Foreskin keratinocyte (primary cell): ENCODE measurements at places on chromosomes 3 and 15.
A peak's percentile ranks its signal among the peaks of the same experiment; 100 is the strongest.

- DNase-seq, result no peak
These were observed 90.4 kb downstream of the XXYLT1 start for GRCh38 chr3:195180490-195181112.

GRCh38 chr15:50137330-50137761 lies 18.3 kb upstream of the ATP8B4 start:
- DNase-seq, result peak; percentile 100

GRCh38 chr3:156233876-156234275 lies 113.5 kb downstream of the KCNAB1 start:
- peak; percentile 97 for DNase-seq

DNA sequence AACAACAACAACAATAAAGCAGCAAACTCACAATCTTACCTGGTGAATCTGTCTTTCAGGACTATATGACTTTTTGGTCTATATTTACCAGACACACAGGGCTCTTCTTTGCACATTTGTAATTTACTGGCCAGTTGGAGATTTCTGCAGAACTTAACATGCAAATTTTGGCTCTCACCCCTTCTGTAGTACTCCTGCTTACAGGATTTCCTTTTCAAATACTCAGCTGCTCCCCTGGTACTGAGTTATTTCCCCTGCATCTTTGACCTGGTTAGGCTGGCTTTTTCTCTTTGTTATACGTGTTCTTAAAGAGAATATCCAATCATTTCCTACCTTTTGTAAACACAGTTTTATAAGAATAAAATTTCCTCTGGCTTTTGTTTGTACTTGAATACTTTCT lies 228.0 kb downstream of the MBNL1 start:
- no peak for DNase-seq

DNA sequence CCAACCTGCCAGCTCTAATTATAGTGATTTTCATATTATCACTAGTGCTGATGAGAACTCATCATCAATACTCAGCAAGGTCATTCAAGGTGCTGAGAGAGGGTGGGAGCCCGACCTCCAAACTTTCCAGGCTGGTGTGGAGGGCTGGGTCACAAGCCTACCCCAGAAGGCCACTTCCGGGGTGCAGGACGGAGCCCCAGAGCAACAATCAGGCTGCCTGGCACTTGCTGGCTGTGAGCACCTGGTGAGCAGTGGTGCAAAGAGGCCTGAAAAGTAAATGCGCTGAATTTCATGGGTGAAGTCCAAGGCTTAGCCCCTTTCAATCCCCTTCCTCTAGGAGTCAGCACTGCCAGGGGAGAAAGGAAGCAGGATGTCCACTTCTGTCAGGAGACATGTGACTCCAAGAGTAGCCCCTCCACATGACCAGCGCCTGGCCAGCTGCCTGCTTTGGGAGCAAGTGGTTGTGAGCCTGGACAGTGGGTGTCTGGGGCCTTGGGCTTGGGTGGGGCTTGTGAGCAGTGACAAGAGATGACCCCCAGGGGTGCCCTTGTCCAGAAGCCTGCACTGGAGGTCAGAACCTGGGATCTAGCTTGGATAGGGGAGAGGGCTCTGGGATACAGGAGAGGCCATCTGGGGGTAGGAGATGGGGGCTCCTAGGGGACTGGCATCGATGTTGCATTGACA lies 165.0 kb upstream of the TLE3 start:
- no peak for DNase-seq

DNA sequence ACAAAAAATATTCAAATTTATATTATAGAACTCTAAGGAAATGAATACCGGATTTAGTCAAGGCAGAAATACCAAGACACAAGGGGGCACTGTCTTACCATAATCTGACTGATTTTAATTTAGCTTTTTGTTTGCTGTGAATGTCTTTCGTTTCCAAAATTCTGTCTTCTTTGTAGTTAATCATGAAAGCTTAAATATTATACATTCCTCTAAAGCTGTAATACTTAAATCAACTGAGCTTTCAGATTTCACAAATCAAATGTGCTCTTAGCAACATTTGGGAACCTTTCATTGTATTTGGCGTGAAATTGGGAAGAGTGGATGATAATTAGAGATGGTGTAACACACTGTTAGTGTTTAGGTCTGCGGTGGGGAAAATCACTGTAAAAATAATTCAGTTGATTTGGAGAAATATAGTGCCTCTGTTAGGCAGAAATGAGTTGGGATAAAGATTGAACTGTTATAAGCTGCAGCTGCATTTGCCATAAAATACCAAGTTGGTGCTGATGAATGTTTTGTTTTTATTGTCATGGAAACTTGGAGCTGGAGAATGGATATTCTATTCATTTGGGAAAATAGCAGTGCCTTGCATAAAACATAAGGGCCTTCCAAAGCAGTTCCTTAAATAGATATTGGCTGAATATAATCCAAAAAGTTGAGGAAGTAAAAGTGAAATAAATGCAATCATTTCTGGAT lies 228.2 kb downstream of the TCF12 start:
- DNase-seq, result no peak

GRCh38 chr3:17850448-17850847 lies 108.0 kb upstream of the TBC1D5 start:
- no peak for DNase-seq

DNA sequence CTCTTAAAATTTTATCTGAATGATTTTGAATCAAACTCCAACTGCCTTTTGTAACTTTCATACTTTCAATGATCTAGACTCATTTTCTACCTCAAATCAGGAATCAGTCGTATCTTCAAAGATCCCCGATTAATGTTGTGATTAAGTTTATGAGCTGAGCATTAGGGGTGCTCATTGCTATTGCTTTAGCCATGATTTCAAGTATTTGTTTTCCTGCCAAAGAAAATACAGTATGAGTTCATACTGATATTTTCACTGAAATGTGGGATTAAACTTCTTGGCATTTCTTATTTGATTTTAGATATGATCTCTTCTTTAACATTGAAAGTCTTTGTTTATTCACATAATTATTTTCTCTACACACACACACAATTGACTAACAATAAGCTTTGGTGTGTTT lies 785.6 kb downstream of the NTRK3 start:
- DNase-seq, result no peak

DNA sequence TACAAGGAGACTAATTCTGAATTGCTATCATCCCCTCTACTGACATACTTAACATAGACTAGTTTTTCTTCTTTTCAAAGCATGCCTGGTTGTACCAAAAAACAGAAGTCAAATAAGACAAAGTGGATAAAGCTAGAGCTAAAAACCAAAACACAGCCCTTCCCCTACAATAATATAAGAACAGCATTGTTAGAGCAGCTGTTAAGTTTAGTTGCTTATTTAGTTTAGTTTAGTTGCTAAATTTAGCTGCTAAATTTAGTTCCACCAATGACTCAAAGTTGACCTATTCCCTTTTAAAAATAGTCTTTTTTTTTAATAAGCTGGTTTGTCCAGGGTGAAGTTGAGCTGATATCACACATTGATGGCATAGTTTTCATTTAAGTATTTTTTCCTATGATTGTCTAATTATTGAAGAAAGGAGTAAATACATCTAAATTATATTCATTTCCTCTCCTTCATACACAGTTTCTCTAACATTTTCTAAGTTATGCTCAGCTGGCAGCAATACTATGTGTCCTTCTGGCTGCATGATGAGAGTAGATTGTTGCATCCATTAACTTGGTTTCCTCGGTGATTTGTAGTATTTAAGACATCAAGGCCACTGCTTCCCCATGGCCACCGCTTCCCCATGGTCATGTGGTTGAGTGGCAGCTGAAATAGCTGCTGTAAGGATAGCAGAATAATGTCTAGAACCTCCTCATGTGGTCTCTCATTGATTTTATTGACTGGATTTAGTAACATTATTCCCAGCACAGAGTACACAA lies 718.6 kb upstream of the NECTIN3 start:
- no peak for DNase-seq

GRCh38 chr15:48458876-48459275 lies 127.6 kb downstream of the DUT start:
- no peak for DNase-seq

DNA sequence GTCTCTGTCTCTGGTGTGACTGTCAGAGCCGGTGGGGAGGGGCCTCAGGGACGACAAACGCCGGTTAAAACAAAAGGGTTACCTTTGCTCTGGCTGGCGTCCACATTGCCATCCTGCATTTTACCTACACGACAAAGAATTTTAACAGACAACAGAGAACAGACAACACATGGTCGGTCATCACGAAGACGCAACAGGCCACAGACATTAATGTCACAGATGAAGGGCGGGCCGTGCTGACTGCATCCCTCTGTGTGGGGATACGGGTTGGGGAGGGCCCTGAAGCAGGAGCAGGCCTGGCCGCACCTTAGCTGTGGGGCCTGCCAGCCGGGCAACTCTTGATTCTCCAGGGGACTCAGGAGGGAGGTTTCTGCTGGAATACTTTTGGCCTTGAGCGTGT lies 58.2 kb upstream of the SEC13 start:
- no peak for DNase-seq

DNA sequence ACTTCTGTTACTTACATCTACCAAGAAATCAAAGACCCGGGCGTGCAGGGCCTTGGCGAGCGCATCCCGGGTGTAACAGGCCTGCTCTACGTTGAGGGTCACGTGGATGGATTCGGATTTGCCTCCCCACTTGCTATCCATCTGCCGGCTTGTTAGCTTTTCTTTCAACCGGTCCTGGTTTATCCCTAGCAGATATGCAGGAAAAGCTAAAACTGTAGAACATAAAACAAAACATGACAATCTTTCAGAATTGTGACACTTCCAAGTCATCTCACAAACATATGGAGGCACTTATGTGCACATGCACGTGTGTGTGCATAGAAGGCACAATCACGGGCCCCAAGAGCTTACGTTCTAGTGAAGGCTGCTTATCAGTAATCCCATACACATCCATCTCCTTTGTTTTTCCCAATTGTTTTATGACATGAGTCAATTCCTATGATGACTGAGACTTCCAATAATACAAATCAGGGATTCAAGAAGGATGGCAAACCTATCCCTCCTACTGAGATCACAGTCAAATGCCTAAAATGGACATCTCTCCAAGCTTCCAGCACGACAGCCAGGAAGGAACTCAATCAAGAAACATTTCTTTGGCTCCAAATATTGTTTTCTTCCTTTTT lies 11.3 kb downstream of the LDHAL6B start:
- DNase-seq, result no peak

GRCh38 chr3:39753391-39753790 lies 56.0 kb upstream of the MYRIP start:
- no peak for DNase-seq

GRCh38 chr3:197407053-197407452 lies 108.6 kb upstream of the DLG1 start:
- no peak for DNase-seq

DNA sequence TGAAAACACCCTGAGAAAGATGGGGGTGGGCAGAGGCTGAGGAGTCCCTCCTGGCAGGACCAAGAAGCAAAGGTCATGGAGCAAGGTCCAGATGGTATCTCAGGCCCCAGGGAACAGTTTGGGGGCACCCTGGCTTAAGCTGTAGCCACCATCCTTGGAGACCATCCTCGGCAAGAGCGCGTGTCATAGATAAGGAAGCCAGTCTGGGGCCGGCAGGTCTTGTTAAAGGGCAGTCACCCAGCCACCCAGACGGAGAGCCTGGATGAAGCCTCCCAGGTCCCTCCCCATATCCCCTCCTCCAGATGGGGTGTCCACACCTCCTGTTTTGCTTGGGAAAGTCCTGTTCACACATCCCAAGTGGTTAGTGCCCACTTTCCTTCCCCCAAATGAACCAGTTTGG lies 191.1 kb downstream of the KLF13 start:
- no peak for DNase-seq

DNA sequence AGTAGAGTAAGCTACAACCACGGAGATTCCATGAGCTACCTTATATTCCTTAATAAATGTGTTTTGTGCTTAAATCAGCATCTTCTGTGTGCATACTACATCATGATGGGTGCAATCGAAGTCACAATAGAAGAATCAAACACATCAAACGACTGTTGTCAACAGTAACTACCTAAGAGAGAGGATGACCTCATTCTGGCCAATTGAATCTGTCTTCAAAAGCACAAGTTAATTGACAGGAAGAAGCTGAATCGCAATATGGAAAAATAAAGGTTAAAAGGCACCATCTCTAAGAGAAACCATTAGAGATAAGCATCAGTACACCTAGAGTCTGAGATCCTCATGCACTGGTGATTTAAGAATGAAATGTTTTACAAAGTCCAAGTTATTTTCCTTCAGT lies 39.0 kb downstream of the CD200R1L start:
- no peak for DNase-seq

- no peak for DNase-seq
These were observed 178.3 kb downstream of the SUCNR1 start for GRCh38 chr3:152051501-152052404.

GRCh38 chr3:161082063-161082462 lies 23.1 kb downstream of the B3GALNT1 start:
- DNase-seq, result no peak

DNA sequence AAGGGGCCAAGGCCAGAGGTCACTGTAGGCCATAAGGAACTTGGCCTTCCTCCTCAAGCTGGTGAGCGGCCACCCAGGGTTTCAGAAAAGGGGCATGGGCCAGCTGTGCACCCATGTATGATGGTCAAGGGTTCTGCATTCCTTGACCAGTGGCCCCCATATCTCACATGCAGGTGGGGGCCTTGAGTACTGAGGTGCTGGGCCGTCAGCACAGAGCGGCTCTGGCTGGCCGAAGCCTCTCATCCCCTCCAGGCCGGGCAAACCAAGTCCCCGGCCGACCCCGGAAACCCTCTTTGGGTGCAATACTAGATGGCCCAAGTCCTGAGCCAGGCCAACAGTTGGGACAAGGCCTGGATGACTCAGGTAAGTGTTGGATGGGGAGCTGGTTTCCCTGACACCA lies 9.5 kb downstream of the ALG3 start:
- DNase-seq, result no peak

- peak; percentile 12 for DNase-seq
These were observed at the start of gene ADAMTSL3 for GRCh38 chr15:83653639-83654378. ADAMTSL3 (plus strand) TSS chr15:83654123; CDS start chr15:83655762, 1,639 bp downstream.

GRCh38 chr3:71488391-71488809 lies 95.1 kb downstream of the FOXP1 start:
- no peak for DNase-seq
